Neural progenitor cell (in vitro differentiated cells): ENCODE measurements at places on chromosomes 7 and 10. TPM values are rescaled to one million over a fixed set of nuclear protein-coding genes. Genes with fewer than 3 reads are reported as not detected.

DNA sequence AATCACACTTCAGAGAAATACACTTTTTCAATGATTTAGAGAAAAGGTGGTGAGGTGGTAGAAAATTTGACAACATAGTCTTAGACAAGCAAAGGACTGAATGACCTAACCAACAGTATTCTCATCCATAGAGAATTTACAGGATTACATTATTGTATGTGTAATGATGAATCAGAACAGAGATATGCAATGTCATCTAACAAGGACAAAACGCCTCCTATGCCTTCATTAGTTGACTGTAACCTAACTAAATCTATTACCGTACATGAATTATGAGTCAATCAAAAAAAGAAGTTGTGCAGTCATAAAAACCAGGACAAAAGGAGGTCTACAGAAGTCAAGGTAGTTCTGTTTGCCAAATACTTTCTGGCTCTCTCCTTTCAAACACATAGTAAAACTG lies 66.5 kb downstream of the RAB11FIP2 start:
- no peak for DNase-seq

- no peak for DNase-seq
These were observed 85.4 kb downstream of the CDK6 start for GRCh38 chr7:92750946-92751345.

- DNase-seq, result no peak
These were observed 21.9 kb downstream of the GRID1 start for GRCh38 chr10:86344714-86345161.

GRCh38 chr7:112512451-112513210 lies 31.8 kb downstream of the LSMEM1 start:
- no peak for DNase-seq

- DNase-seq, result no peak
These were observed 29.6 kb downstream of the AMZ1 start for GRCh38 chr7:2717293-2718261.

DNA sequence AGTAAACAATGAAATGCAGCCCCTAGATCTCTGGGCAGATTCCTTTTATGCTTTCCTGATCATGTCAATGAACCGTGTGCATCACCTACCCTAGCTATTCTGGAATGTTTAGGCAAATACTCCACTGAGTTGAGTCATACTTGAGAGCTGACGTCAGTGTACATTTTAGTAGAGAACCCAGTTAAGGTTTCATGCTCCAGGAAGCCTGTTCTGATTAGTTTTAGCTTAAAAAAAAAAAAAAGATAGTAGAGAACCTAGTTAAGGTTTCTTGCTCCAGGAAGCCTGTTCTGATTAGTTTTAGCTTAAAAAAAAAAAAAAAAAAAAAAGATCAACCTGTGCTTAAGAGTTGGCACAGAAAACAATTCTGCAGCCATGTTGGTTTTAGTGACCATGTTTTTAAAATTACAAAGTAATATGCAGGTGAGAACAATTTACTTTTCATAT lies 3.7 kb upstream of the MCU start:
- no peak for DNase-seq

GRCh38 chr7:57071-57470 lies 135.3 kb upstream of the FAM20C start:
- DNase-seq, result no peak

GRCh38 chr10:91200314-91201212 lies 19.9 kb upstream of the PCGF5 start:
- no peak for DNase-seq

Gene SBDS
- 23.6 and 44.2 TPM in 2 replicates for total RNA-seq

Gene UTF1
- total RNA-seq, result not detected in 2 replicates

DNA sequence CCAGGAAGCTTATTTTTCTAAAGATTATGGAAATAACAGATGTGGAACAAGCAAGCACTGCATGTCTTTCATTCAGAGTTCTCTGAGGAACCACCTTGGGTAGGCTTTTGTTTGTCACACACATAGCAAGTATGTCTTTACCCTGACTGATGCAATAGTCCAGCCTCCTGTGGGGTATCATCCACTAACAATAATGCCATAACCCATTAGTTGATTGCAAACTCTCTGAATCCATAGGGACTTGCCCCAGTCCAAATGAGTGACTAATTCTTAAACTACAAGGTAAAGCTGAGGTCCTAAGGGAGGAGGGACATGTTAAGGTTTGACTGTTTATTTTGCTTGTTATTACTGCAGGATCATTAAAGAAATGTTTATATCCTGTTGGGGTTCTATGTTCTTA lies 151.4 kb upstream of the PRPS1L1 start:
- no peak for DNase-seq

GRCh38 chr7:82481499-82482097 lies 38.0 kb upstream of the CACNA2D1 start:
- peak; percentile 3 for DNase-seq

Gene FZD1
- total RNA-seq, result 5.1 and 10.9 TPM in 2 replicates

Gene NSUN6
- 20.3 and 21.9 TPM in 2 replicates for total RNA-seq
